ENCODE measurements at places on chromosomes 1 and 21.

DNA sequence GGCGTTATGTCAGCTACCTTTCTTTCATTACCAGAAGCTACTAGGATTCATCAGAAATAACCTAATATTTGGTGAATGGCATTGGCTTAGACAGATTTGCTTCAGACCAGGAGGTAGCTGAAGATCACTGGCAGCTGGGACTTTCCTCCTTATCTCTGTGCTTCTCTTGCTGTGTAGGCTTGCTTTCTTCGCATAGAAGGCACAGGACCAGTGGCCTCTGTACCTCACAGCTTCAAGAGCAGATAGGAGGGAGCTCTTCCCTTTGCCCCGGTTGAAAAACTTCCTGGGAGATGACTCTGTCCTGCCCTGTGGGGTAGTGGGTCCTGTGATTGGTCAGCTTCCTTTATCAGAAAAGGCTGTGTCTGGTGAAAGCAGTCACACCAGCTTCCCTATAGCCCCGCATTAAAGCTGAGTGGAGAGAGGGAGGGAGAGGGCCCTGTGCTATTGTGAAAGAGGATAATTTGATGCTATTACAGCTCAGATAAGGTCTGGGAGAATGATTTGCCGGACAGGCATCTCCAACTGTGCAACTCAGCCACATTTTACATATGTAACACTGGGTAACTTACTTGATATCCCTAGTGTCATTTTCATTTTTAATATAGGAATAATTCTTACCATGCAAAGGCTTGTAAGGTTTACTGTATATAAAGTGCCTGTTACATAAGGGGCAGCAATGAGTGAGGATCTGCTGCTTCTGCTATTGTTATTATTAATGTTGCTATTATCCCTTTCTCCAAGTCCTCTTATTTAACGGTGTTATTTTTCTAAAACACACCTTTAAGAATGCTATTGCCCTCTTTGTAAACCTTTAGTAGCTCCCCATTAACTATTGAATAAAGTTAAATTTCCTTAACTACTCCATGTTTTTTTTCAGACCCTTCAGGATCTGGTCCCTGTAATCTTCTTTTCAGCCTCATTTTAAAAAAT lies 31.6 kb downstream of the OSBPL9 start:
- no peak for DNase-seq

DNA sequence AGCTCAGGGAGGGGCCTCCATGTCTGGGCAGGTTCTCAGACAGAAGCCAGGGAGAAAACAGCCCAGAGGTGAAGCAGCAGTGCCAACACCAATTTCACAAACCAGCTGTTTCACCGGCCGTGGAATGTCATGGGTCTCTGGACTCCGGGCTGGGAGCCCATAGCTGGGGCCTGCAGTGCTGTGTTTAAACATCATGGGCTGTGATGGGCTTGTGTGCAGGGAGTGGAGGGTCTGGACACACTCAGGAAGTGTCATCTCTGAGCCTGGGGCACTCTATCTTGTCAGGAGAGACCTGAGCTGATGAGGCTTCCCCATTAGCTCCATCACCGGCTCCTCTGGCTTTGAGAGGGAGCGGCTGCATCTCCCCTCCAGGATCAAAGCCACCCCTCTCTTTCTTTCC lies 173.6 kb upstream of the IGSF21 start:
- no peak for DNase-seq

GRCh38 chr21:32113486-32113885 lies 165.4 kb downstream of the MIS18A start:
- DNase-seq: no peak

DNA sequence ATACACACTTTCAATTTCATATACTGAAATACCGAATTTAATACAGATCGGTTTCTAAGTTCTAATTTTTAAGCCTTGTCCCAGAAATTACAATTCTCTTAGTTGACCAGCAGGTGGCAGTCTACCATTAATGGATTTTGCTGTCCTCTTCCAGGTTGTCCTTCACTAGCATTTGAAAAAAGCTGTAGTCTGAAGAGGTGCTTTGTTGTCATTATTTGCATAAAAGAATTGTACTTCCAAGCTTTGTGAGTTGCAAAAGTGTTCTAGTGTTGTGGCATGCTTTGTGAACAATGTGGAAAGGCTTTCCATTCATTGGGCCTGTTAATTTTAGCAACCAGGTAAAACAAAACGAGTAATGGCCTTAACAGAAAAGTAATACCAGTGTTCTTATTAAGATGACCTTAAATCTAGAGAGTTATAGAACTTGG lies 193.6 kb downstream of the RPS6KC1 start:
- DNase-seq: no peak

DNA sequence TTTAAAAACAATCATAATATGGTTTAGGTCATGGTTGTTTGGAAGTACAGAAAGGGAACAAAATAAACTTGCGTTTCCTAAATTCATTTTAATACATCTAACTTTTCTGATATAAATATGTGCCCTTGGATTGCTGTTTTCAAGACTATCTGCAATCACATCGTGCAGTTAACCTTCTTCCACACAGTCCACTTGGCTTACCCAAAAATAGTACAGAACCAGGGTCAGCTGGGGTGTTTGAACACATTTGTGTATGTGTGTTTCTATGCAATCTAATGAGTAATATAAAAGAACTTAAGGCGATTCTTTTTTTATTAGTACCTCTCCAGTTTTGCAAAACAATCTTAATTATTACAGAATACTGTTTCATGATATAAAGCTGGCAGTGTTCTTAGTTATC lies 19.9 kb downstream of the SAMSN1 start:
- DNase-seq: no peak

DNA sequence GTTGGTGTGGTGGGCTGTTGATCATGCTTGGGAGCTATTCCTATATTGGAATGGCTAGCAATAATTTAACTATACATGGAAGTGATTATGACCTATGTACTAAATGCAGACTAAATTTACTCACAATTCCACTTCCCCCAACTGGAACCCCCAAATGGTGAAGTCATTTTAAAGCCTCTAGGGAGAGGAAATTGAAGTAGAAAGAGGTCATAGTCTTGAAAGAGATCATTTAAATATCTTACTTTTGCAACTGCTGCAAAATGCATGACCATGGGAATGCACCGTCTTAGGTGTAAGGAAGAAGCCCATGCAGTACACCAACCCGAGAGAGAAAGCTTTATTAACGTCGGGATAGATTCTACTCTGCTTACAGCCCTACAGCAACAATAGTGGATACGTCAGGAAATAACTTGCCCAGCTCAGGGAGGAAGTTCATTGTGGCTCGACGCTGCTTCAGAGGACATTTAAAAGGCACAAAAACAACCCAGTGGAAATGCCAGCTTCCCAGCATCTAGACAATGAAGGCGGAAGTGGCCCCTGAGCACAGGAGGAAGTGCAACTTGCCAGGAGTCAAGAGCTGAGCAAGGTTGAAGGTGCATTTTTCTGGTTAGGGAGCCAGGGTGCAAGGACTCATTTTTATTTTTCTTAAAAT lies 26.5 kb downstream of the CYYR1 start:
- DNase-seq: no peak
